Activated naive CD8-positive, alpha-beta T cell treated with anti-CD3 and anti-CD28 coated beads, Interleukin-2, amount 10 ng/mL, durations not matched to agents 7 days and 5 days (primary cell): ENCODE measurements at places on chromosomes 6 and 20.

GRCh38 chr6:30914076-30914853, at the start of gene VARS2:
Gene VARS2 (plus strand): TSS chr6:30914238. CDS start chr6:30914837, 599 bp downstream.
- DNase-seq, result peak; percentile 95

- no peak for DNase-seq
Measured at GRCh38 chr6:118306392-118307238, 241.5 kb upstream of the PLN start.

DNA sequence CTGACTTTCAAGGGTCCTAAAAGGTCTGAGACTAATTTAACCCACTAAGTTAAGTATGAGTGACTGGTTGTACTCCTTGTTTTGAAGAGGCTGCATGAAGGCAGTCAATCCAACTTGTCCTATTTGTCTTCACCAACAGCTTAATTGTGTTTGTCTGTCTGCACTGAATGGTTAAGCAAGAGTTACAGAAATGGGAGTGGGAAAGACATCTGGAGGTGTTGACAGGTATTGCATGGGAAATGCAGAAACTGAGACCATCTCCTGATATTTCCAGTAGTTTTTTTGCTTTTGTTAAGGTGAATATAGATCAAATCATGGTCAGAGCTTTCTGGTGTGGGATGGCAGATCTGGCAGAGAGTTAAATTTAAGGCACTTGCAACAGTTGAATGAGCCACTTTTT, 6.5 kb downstream of the FUT9 start:
- DNase-seq, result no peak

GRCh38 chr6:87667032-87667431, 35.0 kb downstream of the AKIRIN2 start:
- DNase-seq, result no peak

DNA sequence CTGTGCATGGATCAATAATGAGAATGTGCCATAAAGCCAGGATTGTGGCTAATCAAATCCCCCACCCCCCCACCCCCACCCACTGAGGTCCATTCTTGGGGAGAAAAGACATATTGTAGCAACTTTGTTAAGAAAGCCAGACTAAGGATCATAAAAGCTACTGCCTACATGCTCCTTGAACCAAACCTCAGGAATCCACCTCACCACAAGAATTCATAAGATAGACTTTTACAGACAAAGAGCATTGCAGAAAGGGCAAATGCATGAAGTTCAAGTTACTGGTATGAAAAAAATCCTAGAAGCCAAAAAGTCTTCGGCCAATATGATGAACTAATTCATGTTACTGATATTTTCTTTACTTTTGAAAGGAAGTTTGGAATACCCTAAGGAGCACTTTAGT, 187.9 kb upstream of the ARID1B start:
- DNase-seq, result no peak

DNA sequence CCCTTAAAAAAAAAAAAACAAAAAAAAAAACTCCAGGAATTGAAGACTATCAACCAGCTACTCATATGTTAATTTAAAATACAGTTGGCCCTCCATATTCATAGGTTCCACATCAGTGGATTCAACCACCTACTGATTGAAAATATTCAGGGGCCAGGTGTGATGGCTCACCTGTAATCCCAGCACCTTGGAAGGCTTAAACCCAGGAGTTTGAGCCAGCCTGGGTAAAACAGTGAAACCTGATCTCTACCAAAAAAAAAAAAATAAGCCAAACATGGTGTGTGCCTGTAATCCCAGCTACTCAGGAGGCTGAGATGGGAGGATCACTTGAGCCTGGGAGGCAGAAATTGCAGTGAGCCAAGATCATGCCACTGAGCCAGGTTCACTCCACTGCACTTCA, 72.4 kb upstream of the SMIM8 start:
- no peak for DNase-seq

DNA sequence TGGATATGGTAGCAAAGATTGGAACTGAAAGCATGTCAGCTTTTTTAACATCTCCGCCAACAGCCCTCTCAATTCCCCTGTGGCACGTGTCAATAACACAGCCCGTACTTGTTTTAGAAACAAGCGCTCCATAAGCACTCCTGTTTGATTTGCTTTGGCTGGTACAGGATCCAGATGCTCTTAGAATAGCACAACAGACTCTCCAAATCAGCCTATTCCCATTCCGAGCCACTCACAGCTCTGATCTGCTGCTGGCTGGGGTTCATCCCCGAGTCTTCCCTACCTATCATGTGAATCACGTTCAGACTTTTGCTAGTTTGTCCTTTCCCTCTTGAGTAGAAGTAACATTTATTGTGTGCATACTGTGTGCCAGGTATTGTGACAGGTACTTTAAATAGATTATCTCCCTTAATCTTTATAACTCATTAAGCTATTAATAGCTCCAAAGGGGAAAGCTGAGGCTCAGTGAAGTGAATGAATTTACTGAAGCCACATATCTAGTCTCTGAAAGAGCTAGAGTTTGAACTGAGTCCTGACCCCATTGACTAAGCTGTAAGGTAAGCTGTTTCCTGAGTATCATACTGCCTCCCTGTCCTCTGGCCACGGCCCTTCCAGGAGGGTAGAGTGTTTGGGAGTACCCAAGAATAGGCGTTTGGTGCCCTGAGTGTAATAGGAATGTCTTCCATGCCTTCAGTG, 46.7 kb downstream of the RALY start:
- no peak for DNase-seq

- DNase-seq, result no peak
Measured at GRCh38 chr6:15268137-15268908, 22.5 kb downstream of the JARID2 start.

DNA sequence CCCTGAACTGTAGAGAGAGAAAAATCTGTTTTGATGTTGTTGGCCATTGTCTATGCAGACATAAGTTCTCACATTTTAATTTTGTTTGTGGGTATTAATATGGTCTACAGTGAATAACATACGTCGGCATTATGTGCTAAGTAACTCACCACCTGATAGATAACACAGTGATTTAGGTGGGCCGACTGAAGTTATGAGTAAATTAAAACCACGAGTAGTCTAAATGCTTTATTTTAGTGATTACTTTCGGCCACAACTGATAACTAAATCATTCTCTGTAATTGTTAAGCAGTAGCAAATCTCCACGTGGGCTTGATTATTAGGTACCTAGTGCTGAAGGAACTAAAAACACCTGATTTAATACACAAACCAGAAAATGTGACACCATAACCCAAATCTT, 1.1 kb downstream of the DOP1A start:
- no peak for DNase-seq

GRCh38 chr6:158184608-158185007, 16.5 kb downstream of the GTF2H5 start:
- DNase-seq, result no peak

DNA sequence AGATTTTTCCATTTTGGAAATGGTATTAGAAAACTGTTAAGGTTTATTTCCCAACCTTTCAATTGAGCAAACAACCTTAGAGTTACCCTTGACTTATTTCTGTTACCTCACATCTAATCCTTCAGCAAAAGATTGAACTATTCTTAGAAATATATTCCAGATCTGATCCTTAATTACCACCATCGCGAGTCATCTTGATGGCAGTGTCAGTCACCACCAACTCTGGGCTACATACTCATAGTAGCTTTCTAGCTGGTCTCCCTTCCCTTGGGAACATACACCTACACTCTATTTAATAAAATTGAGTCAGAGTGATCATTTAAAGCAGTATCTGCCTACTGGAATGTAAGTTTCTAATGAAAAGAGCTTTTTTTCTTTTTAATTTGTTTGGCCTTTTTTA, 308.2 kb downstream of the EYS start:
- DNase-seq, result no peak

DNA sequence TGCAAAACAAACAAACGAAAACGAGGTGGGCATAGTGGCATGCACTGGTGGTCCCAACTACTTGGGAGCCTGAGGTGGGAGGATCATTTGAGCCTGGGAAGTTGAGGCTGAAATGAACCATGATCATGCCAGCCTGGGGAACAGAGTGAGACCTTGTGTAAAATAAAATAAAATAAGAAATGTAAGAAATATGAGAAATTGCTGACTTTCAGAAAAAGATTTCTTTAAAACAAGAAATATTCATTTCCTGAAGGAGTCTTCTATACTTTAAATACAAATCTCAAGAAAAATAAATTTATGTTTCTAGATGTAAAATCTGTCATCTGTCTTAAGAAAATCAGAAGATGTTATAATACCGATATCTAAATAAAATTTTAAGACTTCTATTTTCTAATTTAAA, 96.7 kb upstream of the ENPP5 start:
- DNase-seq, result no peak

DNA sequence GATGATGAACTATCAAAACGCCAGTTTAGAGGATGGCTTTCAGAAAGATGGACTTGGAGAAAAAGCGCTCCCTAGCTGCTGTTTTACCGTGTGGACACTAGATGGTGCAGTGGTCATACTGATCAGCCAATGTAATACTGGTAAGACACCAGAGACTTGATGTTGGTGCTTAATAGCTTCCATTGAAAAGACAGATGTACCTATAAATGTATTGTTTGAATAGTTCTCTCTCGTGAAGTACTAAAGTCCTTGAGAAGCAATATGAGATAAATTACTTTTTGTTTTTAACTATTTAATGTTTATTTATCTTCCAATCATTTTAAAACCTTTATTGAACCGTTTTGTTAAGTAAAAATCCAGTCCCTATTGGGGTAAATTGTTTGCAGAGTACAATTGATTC, 63.9 kb upstream of the FUCA2 start:
- no peak for DNase-seq

DNA sequence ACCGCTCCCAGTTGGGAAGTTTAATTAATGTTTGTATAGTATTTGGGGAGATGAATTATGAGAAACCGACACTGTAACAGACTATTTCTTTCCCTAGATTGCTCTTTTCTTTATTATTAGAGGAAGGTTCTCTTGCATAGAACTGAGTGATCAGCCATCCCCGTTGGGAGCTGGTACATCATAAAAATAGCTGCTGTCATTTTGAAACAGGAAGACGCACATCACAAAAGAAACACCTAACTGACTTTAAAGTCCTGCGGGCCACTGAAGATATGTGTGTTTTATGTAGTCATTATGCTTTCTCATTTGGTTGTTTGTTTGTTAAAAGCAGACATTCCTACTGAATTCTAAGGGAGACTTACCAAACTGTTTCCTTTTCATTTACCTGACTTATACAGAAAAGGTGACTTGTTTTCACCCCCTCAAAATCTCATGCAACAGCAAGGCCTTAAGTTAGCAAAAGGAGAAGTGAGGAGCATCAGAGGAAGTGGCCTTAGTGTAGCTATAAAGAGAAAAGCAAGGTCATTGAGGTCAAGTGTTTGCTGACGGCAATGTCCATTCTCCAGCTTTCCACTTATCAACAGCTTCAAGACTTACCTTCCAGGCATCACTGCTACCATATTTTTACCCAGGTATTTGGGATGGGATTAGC, 91.0 kb downstream of the PKHD1 start:
- no peak for DNase-seq

- DNase-seq, result no peak
Measured at GRCh38 chr20:23120936-23121750, 35.0 kb upstream of the CD93 start.

- no peak for DNase-seq
Measured at GRCh38 chr20:40563296-40563950, 125.6 kb downstream of the MAFB start.

DNA sequence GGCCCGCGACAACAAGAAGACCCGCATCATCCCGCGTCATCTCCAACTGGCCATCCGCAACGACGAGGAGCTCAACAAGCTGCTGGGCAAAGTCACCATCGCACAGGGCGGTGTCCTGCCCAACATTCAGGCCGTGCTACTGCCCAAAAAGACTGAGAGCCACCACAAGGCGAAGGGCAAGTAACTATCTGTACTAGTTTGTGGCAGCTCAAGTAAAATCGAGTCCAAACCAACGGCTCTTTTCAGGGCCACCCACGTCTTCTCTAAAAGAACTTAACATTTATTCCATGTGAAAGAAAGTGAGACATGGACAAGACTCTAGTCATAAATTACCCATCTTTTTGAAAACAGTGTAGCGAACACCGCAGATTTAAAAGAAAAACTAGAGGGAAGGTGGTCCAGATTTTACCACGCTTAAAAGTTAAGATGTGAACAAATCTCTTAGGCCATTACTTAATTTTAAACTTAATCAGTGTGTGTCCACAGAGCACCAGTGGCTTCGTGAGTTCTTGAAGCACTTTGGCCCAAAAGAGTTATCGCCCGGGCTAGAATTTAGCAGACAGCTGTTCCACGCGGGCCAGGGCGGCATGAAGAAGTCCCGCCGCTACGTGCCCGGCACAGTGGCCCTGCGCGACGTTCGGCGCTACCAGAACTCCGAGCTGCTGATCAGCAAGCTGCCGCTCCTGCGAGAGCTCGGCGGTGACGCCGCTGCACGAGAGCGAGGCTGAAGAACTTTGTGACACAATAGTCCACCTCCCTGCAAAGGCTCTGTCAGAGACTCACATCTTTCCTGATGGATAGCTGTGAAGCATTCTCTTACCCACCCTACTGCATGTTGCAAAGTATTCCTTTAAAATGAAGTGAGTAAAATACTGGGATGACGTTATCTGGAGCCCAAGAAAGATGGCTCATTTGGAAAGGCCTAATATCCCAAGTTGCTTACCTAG, 113.9 kb upstream of the PRSS16 start:
- DNase-seq, result peak; percentile 85

GRCh38 chr6:19838442-19839236, 1.5 kb downstream of the ID4 start:
- DNase-seq, result peak; percentile 31

DNA sequence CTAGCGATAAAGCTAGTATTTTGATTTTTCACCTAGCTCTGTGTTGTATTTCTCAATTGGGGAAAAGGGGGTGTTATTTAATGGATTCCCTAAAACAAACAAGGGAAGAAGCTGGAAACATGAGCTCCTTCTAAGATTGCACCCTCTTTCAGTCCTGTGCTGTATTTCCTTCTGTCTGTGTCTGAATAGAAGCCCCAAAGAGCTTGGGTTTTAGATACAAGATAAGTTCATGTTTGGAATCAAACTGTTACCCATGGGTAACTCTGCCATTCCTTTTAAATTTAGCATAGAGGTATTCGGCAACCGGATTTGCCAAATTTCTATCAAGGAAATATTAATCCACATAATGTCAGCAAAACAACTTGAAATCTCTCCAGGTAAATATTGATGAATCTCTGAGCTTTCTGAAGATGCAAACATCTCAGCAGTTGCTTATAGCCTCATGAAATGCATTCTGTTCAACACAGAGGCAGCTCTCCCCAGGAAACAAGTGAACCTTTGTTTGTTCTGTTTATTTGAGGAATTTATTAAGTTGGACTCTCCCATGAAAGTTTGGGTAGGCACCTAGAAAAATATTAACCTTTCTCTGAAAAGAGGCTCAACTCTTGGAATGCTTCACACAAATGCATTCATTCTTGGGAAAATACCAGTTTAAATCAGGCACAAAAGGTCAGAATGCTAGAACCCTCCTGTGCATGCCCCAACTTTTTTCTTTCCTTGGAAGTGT, 9.9 kb upstream of the SCGN start:
- DNase-seq, result no peak

DNA sequence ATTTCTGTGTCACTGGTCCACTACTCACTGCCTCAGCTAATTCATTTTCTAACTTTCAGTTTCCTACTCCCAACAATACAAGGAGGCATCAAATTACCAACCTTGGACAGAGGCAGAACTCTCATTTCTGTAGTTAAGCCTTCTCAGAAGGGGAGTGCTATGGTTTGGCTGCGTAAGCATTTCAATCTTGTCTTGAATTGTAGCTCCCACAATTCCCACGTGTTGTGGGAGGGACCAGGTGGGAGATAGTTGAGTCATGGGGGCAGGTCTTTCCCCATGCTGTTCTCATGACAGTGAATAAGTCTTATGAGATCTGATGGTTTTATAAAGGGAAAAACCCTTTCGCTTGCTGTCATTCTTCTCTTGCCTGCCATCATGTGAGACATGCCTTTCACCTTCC, 22.9 kb downstream of the HLA-DRA start:
- no peak for DNase-seq
